ENCODE measurements at places on chromosomes 5 and 9.

DNA sequence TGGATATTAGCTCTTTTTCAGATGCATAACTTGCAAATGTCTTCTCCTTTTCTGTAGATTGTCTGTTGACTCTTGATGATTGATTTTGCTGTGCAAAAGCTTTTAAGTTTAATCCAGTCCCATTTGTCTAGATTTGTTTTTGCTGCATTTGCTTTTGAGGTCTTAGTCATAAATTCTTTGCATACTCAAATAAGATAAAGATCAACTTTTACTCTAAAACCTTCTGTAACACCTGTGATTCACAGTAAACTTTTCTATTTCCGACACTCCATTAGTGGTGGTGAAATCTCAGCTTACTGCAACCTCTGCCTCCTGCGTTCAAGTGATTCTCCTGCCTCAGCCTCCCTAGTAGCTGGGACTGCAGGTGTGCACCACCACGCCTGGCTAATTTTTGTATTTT is 239.0 kb upstream of the ST8SIA4 start:
- no peak for DNase-seq

- no peak for DNase-seq
Measured at GRCh38 chr5:41281215-41281810, 68.0 kb upstream of the C6 start.

- no peak for DNase-seq
Measured at GRCh38 chr5:57435701-57436134, 46.9 kb downstream of the ACTBL2 start.

DNA sequence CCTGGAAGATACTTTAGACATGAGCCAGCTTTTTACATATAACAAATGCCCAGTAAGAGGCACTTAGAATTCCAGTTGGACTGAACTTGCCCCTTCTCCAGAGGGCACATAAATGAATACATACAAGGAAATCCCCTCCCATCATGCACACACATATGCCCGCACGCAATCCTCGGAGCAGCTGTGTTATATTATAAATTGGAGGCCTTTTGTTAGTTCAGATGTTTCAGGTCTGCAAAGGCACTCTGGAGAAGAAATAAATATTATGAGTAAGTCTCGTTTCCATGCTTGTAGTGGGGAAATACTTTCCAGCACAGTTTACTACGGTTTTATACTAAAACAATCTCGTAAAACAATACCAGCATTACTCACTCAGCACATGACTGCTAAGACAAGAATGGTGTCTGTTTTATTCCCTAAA is 17.6 kb upstream of the MUSK start:
- DNase-seq = peak; percentile 71

- no peak for DNase-seq
Measured at GRCh38 chr5:175576096-175576495, 81.8 kb upstream of the HRH2 start.

DNA sequence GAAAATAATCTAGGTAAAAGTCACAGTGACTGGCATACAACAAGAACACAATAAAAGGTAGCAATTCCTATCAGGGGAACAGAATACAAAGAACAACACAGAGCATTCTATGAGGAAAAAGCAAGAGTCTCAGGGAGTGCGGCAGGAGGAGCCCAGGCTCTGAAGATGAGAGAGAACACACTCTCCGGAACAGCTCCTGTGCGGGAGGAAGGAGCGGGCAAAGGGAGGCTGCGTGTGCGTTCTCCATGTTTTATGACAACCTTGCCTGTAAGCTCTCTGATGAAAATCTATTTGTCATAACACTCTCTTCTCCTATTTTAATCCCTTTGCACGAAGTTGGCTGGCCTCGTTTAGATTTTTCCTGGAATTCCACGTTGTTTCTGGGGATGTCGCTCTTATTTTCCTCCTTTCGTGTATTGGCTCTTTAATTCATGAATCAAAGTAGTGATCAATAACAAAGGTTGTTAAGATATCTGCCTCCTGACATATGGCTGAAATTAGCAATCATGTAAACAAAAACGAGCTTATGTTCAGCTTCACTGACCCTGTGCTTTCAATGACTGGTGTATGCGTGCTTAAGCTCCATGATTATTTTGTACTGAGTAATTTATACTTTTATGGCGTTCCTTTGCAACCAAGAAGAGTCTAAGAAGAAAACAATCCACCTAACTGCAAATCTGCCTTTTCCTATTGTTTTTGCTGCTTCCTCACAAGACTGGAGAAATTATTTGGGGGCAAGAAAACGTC is 109.5 kb downstream of the MYO10 start:
- DNase-seq = no peak

DNA sequence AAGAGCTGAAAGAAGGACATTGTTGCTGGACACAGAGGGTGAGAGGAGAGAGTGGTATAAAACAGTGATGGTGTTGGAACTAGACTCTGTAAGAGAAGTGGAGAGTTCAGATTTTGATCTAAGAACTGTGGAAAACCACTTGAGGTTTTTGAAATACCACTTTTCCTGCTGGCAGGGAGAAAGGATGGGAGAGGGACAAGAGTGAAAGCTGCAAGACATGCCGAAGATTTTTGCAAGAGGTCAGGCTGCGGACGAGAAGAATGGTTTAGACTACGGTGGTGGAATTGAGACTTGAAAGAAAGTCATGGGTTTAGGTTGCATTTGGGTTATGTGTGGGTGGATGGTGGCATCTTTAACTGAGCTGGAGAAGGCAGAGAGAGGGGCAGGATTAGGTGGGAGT is 202.2 kb upstream of the RPS23 start:
- no peak for DNase-seq

- no peak for DNase-seq
Measured at GRCh38 chr9:108549184-108549583, 306.6 kb downstream of the ACTL7B start.

DNA sequence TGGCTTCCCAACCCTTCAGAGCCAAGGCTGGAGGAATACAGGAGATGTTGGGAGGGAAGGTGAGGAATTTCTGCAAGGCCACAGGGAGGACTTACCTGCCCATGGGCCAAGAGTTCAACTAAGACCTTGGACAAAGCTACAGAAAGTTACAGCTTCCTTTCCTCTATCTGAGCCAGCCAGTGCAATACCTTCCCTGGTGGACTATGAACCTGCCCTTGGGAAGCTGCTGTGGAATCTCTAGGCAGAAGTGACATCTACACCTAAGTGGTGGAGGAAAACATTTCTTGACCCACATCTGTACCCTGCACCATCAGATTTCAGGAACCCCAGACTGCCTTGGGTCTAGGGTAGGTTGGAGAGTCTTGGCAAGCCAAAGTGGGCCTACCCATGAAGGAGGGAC is 6.7 kb upstream of the SKP1 start:
- DNase-seq = no peak

DNA sequence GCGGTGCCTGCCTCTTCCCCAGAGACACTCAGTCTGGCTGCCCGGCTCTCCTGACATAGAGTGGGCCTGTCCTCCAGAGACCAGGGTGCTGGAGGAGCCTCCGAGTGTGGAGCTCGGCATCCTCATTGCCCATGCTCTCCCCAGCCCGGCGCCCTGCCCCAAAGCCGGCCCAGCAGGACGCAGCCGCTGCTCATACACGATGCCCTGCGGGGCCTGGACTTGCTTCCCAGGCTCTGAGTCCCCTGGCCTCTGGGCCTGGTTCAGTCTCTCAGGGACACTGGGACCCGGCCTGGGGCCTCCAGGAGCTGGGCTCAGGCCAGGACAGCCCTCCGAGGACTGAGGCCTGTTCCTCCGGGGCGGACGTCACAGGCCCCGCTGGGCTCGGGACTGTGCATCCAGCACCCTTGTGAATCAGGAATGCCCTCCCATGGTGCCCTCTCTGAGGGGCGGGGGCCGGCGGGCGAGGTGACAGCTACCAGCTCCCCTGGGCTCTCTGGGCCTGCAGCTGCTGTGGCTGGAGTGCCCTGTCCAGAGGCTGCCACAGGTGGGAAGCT is 23.2 kb downstream of the TPPP start:
- DNase-seq = no peak

- DNase-seq = peak; percentile 90
Measured at GRCh38 chr5:150582241-150583109, 58.0 kb upstream of the SYNPO start.

- no peak for DNase-seq
Measured at GRCh38 chr5:114018186-114018585, 343.7 kb upstream of the KCNN2 start.

DNA sequence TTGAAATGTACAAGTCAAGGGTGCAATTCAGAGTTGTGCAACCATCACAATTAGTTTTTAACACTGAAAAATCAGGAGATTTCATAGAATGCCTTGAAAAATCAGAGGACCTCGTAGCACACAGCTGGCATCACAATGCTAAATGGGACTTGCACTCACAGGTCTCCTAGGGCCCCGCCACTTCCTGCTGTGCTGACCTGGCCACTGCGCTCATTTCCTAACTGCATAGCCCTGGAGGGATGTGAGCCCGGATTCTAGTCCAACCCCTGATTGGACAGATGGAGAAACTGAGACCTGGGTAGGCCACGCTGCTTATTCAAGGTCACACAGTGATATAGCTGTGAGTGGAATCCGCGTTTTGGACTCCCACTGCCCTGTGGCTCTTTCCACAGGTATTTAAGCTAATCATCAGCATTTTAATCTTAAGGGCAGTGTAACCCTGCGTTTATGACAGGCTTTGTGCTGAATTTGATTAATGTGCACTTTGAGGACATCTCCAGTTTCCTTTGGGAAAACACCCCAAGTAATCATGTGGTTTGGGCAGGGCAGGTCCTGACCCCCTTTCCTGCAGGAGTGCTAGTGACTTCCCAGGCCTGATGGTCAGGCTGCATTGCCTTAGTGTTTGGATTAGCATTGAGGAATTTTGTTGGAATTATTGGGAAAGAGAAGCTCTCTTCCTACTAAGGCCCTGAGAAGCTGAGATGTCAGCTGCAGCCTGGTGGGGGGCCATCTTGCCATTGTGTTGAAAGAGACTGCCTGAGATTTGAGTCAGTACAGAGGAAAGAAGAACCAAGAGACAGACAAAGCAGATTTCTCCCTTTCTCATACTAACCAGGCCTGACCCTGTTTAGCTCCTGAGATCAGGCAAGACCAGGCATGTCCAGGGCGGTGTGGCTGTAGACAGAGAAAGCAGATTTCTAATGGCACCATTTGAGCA is 36.2 kb downstream of the STC2 start:
- DNase-seq = no peak

DNA sequence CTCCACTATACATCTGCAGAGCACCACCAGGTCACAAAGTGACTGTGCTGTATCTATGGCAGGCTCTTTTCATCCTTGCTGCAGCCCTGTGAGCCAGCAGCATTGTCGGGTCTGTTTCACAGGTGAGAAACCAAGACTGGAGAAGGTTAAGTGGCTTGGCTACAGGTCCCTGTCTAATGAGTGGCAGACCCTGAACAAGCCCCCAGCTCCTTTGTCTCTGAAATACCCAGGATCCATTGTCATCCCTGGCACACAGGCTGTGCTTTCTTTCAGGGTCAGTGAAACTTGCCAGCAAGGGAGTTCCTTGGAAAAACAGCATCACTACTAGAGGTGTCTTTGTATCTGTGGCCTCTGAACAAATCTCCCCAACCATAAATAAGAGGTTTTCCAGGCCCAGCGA is 27.6 kb upstream of the CXCL14 start:
- DNase-seq = no peak

DNA sequence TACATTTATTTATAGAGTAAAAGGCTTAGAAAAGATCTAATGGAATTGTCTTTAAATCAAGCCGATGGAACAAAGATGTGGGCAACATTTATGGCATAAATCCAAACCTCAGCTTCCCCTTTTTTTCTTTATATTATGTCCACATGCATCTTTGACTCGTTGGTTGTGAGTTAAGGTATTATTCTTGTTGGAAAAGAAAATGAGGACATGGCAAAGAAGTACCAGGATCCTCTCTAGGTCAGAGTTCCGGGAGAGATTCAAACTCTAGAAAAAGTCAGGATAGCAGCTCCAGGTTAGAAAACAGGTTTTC is 508 bp upstream of the NME5 start:
- DNase-seq = no peak

DNA sequence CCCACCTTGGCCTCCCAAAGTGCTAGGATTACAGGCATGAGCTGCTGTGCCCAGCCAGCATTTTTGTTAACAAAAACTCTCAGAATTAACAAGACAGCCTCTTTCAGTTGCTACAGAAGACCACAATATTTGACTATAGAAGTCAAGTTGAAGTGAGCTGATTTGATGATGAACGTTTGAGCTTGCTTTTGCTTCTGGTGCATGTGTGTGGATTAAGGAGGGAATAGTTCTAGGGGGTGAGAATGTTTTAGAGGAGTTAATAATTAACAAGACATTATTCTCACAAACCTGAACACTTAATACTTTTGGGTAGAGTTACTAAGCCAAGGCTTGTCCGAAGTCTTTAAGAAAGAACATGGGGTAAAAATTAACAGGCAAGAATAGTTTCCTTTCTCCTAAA is 191.6 kb downstream of the TENT4A start:
- DNase-seq = no peak

DNA sequence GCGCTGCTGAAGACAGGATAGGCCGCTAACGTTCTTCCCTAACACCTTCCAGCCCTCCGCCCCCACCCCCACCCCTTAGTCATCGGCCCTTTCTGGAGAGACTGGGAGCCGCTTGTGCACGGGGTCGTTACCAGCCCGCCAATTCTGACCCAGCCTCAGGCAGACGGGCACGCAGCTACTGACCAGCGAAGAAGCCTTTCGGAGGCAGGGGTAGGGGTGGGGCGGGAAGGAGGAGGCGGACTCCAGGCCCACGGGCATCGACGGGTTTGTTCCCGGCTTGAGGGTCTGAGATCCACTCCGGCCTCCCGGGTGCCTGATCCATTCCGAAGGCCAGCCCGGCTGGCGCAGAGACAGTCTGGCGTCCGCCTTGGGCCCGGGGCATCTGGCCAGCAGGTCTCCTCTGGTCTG is 729 bp upstream of the HAND1 start:
- no peak for DNase-seq

DNA sequence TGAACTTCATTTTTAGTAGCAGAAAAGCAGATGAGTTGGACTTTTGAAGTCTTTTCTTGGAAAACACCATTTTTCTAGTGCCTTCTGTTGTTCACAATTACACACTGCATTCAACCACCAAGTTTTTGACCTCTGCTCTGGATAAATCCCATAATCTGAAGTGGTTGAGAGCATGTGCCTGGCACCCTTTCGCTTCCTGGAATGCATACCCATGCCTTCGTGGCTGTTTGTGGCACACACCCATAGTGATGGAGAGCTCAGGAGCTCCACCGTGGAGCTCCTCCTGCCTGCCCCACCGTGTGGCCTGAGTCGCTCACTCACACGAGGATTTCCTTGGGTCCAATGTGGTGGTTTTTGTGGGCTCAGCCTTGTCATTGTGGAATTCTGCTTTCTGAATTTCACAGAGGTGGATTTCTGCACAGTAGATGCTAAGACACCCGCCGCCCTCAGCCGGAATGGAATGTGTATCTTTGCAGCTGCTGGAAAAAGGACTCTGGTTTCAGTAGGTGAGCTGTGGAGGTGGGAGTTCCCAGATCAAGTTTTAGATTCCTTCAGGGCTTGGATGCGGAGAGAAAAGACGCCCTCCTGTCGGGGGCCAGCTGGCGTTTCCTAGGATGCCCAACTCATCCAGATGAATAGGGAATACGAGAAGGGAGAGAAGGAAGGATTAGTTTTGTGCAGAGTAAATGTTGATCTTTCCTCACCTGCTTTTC is 500.4 kb downstream of the IRX1 start:
- DNase-seq = no peak

GRCh38 chr5:135446206-135446605 is 942 bp downstream of the DCANP1 start:
- DNase-seq = no peak

All from right hindlimb (tissue), 1 donor.